ENCODE measurements at places on chromosomes 2 and 18.

DNA sequence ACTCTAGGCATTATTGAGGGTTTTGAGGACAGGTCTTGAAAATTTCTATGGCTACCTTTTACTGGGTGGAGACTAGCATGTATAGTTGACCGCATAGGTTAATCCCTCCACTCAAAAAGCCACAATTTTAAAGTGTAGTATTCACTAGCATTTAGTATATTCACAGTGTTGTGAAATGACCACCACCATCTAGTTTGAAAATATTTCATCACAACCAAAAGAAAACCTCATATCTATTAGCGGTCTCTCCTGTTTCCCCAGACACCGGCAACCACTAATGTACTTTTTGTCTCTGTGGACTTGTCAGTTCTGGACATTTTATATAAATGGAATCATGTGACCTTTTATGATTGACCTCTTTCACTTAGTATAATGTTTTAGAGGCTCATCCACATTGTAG is 53.9 kb downstream of the MSH2 start:
- DNase-seq, result no peak

DNA sequence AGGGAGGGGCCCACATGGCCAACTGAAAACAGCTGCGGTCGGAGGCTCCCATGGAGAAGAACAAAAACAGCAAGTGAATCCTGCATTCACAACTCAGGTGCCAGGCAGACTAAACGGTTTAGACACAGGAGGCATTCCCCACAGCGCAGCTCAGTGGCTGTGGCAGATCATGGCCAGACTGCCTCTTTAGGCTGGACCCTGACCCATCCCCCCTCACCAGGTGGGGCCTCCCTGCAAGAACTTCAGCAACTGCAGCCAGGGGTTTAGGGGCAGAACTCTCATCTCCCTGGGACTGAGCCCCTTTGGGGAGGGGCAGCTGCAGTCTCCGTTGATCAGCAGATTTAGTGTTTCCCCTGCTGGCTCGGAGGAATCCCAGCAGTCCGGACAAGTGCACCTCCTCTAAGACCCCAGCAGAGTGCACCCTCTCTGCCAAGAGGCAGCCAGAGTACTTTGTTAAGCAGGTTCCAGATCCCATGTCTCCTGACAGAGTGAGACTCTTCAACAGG is 346.7 kb downstream of the SS18 start:
- DNase-seq, result no peak

DNA sequence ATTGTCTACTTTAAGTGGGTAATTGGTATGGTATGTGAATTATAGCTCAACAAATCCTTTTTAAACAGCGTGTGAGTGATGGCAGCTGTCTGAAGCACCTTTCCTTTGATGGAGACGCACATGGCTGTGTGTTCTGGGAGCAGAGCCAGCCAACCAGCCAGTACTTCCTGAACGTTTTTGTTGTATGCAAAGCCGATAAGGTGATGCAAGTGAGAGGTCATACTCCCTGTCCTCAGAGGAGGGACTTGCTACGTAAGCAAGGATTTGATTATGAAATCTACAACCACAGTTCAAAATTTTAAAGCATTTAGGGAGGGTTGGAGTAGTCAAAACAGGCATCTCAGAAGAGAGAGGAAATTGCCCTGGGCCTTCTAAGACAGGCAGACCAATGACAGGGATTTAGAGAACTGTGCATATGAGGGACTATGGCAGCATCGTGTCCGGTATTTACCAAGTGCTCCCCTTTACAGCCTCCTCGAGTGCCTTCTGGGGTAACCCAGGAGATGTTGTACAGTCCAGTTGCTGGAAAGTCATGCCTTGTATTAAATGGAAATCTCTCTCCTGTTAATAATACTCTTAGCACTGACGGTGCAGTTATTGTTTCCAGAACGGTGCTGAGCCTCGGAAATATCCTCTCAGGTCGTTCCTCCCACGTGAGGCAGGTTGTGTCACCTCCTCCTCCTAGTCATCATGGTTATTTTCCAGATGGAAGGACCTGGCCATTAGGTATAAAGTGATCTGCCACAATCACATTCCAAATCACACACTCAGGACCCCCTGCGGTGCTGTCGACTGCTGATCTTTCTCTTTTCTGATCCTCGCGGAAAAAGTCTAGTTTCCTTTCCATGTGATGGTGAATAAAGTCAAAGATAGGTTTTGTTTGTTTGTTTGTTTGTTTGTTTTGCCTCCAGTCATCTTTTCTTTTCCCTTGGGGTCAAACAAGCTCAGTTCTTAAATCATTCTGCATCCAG is 28.4 kb downstream of the ARHGEF4 start:
- no peak for DNase-seq

GRCh38 chr2:43178602-43179542 is 47.5 kb downstream of the ZFP36L2 start:
- DNase-seq, result no peak

DNA sequence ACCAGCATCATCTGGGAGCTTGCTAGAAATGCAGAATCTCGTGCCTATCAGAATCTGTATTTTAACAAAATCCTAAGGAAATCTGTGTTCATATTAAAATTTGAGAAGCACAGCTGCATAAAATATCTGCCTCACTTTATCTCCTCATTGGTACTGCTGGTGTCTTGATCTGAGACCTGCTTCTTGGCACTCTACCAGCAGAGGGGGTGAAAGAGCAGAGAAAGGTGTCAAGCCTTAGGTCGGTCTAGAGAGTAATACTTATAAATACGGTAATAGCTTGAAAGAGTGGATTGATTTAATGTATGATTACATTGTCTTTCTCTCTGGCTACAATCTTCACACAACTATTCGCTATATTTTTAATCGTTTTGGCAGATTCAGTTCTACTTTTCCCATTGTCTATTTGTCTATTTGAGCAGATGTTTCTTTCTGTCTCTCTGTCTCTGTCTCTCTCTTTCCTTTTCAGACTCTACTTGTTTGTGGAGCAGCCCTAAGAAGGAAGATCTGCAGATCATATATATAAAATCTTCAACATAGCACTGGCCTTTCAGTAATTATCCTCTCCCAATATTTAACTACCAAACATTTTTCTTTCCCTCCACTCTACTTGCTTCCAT is 1.7 kb upstream of the GCG start:
- DNase-seq, result peak; percentile 3

DNA sequence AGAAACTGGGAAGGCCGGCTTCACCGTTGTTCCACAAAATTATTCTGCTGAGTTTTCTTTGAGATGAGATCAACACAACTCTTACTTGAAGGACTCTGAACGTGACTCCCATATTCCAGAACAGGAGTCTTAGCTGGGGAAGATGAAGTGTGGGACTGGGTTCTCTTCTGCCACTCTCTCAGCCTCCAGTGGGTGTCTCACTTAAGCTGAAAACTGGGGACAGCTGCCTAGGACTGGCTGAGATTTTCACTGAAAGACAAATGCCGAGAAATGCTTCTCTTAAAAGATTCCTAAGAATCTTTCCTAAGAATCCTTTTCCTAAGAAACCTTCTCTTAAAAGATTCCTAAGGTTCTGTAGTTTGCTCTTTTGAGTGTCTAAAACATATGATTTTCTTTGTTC is 156.6 kb upstream of the LHCGR start:
- no peak for DNase-seq

- DNase-seq, result no peak
Measured at GRCh38 chr18:22063102-22063501, 106.3 kb upstream of the GATA6 start.

- DNase-seq, result no peak
Measured at GRCh38 chr18:51196811-51197660, 445 bp downstream of the MEX3C start.

- no peak for DNase-seq
Measured at GRCh38 chr18:54089749-54090459, 134.6 kb downstream of the MBD2 start.

DNA sequence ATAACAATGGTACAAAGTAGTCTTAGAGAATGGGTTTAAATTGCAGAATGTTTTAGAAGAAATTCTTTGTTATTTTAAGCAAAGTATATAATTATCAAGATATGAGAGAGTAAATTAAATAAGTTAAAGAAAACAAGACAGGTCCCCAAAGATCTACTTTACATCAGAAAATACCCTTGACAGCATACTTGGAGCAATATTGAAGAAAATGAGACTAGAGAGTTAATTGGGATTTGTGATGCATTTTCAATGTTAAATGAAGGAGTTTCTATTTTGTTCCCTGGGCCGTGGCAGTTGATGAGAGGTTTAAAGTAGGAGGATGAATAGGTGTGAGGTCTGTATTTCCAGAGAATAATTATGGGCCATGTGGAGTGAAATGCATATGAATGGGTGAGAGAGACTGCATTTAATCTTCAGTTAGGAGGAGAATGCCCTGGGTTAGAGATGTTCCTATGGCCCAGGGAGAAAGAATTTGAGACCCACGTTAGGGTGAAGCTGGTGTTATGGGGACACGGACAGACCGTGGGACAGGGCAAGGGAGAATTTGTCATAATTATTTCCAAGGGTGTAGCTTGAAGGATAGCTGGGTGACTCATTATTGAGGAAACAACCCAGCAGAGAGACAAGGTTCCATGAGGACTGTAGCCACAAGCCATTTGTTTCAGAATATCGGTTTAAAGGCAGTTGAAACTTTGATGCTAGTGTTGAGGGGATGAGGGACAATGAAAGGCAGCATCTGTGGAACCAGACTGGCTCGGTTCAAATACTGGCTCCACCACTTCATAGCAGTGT is 22.7 kb downstream of the MGAT5 start:
- no peak for DNase-seq

GRCh38 chr2:181396256-181397123 is 60.7 kb upstream of the ITGA4 start:
- DNase-seq, result no peak

DNA sequence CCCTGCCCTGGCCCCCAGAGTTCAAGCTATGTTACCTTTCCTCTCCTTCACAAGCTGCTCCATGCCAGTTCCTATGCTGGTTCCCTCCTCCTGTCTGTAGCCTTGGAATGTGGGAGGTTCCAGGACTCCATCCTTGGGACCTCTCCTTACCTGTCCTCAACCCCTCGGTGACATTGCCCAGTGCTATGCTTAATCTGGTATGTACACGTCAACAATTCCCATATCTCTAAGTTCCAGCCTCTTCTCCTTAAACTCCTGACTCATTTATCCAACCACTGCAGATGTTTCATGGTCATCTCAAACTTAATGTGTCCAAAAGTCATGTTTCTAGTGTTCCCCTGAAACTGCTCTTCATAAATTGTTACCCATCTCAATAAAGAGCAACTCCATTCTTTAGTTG is 160.8 kb downstream of the TNS1 start:
- no peak for DNase-seq

DNA sequence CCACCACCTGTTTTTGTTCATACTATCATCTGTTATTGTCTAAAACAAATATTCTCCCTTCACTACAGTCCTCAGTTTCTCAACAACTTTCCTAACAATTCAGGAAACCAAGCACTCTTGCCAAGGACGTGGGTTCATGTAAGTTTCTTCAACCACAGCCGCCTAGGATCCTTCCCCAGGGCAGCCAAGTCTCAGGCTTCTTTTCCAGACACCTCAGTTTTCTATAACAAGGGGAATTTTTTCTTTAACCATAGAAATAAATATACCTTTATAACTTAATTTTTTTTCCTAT is 39.4 kb upstream of the AGPS start:
- no peak for DNase-seq

GRCh38 chr2:12818416-12819102 is 101.8 kb downstream of the TRIB2 start:
- DNase-seq, result no peak

- no peak for DNase-seq
Measured at GRCh38 chr2:238709325-238710025, 138.4 kb upstream of the TWIST2 start.

GRCh38 chr2:119659601-119660342 is 19.2 kb upstream of the TMEM177 start:
- peak; percentile 20 for DNase-seq

DNA sequence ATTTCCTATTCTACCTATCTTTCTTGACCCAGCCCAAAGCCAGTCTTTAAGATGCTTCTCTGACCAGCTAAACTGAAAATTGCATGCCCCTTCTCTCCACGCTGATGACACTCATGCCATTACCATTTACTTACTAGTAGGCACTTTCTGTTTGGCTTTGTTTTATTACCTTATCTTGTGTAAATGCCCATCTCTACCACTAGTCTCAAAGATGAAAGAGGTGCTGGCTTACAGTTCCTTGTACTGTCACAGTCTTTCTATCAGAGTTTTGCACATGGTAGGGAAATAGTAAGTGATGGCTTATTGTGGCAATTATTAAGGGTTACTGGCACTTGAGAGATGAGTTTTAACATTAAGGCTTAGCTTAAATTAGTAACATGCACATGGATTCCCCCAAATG is 352.1 kb downstream of the RBM43 start:
- DNase-seq, result no peak

DNA sequence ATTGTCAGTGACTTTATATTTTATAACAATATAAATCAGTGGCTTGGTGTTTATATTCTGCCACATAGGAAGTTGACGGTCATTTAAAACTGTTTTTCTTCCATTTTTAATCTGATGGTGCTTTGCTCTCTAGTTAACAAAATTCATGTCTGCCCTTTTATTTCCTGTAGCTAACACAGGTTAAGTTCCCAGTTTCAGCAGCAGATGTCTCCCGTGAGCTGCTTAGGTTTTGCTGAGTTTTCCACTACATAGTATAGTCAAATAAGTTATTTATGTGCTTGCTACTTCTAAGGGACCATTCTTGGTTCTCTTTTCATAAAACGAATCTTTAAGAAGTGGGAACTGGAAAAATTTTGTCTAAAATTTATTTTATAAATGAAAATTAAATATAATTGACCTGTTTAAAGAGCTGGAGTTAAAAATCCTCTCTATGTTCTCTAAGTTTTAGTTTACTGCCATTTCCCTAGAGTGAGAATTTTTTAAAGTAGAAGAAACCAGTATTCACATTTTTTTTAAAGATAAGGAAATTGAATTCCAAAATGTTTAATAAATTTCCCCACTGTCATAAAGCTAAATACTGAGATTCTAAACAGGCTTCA is 20.6 kb downstream of the HTR2B start:
- DNase-seq, result no peak

GRCh38 chr2:70942396-70943204 is 6.9 kb downstream of the ATP6V1B1 start:
- no peak for DNase-seq

DNA sequence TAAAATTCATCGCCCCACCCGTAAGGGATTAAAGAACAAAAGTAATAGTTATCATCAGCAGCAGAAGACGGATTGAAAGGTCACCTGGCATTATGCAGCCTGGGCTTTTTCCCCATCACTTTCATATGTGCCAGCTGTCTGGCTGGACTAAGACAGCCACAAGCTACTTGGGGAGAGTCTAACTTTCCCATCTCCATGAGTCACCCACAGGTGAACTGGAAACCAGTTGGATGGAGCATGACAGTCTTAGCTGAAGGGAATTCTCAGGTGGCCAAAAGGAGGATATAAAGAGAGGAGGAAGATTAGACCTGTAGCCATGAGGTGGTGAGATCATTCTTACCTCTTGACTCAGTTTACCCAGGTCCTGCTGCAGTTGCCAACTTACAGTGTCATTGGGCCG is 7.0 kb upstream of the FAM178B start:
- DNase-seq, result no peak

Measured in stimulated activated CD4-positive, alpha-beta T cell treated with anti-CD3 and anti-CD28 coated beads, Interleukin-1b, Interleukin-23, amount 100 ng/mL, for 1 hour (primary cell).